Central memory CD4-positive, alpha-beta T cell (primary cell): ENCODE measurements at places on chromosomes 6 and 20.

DNA sequence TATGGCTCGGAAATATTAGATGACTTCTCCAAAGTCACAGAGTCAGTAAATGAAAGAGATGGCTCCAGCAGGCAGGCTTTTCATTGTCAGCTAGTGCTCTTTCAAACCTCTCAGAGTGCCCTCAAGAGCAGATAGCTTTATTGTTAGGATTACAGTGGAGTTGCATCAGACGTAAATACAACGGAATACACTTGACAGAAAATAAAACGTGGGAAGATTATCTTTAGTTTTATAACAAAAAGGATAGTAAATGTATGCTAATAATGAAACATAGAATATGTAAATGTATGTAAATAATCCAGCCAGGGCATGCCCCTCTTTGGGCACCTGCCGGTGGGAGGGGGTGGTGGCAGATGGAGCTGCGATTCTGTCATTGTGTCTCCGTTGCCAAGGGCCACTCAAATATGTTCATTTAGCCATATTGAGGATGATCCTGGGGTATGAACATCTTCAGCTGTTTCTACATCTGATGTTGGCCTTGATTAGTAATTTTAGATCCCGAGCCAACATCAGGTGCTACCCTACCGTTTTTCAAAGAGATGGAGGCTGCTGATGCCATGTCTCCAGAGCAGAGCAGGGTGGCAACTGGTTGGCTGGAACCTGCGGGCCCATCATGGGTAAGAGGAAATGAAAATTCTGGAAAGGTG is 358.3 kb upstream of the SULF2 start:
- no peak for DNase-seq

GRCh38 chr6:31882344-31882743 is 3.5 kb upstream of the SLC44A4 start:
- DNase-seq: no peak

- DNase-seq: no peak
Measured at GRCh38 chr6:127494240-127494767, 24.8 kb downstream of the MTCL3 start.

DNA sequence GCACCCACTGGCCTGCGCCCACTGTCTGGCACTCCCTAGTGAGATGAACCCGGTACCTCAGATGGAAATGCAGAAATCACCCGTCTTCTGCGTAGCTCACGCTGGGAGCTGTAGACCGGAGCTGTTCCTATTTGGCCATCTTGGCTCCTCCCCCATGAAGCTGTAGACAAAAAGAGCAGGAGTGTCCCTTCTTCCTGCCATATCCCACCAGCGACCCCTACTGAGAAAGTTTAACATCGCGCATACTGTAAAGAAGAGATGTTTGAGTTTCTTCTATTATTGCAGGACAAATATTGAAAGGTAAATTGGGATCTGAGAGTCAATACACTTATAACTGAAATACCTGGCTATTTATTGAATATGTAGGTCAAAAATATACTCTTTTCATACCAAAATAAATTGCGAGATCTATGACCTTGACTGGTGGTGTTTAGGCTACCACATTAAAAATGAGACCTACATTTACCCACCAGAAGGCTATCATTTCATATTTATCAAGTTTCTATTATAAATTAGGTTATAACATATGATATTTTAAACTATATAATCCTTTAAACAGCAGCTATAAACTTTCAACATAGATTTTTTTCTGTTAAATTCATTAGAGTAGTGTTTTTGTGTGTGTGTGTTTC is 586.3 kb downstream of the HTR1B start:
- no peak for DNase-seq

- no peak for DNase-seq
Measured at GRCh38 chr6:8329562-8329961, 105.8 kb downstream of the SLC35B3 start.

DNA sequence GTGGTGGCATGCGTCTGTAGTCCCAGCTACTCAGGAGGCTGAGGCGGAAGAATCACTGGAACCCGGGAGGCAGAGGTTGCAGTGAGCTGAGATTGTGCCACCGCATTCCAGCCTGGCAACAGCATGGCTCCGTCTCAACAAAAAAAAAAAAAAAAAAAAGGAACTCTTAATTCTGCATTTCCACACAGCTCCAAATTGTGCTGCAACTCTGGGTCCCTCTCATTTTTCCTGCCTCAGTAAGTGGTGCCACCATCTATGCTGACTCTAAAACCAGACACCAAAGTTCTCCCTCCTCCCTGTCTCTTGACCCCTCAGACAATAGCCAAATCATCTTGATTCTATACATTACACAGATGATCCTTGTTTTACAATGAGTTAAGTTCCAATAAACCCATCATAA is 133.9 kb downstream of the BTBD9 start:
- DNase-seq: no peak

DNA sequence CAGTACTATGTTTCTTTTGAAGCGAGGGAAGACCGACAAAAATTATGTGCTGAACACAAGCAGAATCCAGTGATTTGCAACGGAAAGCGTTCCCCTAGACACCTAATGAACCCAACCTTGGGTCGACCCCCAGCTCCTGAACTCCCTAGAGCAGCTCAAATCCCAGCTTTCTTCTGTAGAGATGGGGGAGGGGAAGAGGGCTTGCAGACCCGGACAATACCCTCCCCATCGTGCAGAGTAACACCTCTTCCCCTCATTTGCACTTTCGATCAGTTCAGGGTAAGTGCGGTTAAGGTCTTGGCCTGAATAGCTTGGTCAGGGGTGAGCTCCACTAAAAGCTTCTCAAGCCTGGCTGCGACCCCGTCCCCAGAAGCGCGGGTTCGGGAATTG is 404 bp downstream of the CEP162 start:
- no peak for DNase-seq

- DNase-seq: peak; percentile 3
Measured at GRCh38 chr6:52724406-52725121, 38.7 kb downstream of the GSTA2 start.

GRCh38 chr20:995170-995569 is 6.9 kb downstream of the RSPO4 start:
- DNase-seq: no peak

GRCh38 chr20:62922451-62922921 is 3.8 kb downstream of the DIDO1 start:
- peak; percentile 42 for DNase-seq

GRCh38 chr20:625360-625932 is 15.3 kb upstream of the TCF15 start:
- no peak for DNase-seq

DNA sequence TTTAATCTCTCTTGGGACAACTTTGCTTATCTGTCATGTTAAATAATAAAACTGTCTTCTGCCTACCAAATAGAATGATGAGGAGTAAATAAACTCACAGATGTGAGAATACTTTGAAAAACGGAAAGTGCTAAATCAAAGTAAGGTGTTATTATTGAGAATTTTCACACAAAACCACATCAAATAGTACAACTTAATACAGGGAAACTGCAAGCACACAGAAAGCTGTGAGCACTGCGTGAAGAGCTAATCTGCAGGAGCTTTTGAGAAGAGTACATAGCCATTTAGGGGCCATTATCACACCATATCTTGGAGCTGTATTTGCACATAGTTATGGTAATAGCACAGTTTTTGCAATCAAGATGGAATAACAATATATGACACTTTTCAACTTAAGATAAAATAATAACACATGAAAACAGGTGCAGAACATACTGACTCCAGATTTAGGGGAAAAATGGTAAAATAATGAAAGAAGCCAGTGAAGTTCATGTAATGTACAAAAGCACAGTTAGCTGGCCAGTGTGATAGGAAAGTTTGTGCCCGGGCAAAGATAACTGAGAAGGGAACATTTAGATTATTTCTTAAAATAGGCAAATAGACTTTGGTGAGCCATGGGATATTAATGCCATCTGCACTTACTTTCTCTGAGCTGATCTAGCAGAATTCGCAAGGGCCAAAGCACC is 398.5 kb upstream of the PLCB4 start:
- DNase-seq: no peak

DNA sequence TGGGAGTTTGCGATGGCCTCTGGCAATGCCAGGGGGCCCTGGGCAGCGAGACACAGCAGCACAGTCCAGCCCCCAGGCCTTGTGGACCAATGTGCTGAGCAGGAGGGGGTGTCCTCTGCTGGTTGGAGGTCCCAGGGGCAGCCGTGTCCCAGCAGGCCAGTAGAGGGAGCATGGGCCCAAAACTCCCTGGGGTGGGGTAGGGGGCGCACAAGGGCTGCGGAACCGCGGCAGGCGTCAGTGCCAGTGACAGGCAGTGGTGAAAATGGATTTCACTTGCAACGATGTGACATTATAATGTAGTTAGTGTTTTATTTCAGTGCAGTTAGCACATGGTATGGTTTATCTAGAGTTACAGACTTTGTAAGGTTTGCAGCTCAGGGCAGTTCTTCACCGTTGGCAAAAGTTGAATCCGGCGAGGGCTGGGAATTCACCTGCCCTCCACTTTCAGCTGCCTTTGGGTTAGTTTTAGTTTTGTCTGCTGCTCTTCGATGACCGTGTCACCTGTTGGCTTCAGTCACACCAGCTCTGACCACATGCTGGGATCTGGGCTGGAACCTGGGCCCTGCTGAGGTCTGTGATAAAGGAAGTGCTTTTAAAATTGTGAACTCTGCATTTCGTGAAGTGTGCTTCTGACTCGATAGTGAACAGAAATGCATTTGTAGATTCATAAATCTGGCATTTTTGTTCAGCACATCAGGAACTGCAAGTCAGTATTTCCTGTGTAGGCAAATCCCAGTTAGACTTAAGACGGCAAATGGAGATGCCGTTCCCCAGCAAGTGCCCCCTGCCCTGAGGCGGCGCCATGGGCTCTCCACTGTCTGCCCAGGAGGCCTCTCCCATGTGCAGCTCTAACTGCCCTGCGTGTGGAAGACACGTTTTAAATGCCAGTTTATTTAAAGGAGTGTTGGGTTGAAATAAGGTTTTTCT is 46.8 kb downstream of the PYGB start:
- peak; percentile 27 for DNase-seq

DNA sequence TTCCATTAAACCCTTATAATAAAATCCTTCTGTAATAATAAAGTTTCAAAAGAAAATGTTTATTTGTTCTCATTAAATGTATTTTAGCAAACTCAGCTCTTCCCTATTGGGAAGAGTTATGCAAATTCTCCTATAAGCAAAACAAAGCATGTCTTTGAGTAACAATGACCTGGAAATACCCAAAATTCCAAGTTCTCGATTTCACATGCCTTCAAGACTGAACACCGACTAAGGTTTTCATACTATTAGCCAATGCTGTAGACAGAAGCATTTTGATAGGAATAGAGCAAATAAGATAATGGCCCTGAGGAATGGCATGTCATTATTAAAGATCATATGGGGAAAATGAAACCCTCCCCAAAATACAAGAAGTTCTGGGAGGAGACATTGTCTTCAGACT is 3.8 kb downstream of the IL17A start:
- no peak for DNase-seq

GRCh38 chr20:56957737-56958553 is 308.5 kb downstream of the BMP7 start:
- DNase-seq: no peak

- peak; percentile 34 for DNase-seq
Measured at GRCh38 chr6:142935553-142936517, 9.1 kb downstream of the HIVEP2 start.

- DNase-seq: no peak
Measured at GRCh38 chr20:9689041-9689440, 149.8 kb downstream of the PAK5 start.

- no peak for DNase-seq
Measured at GRCh38 chr6:168514216-168514615, 73.2 kb downstream of the SMOC2 start.

- no peak for DNase-seq
Measured at GRCh38 chr6:13044390-13044789, 283.9 kb downstream of the TBC1D7 start.

- DNase-seq: no peak
Measured at GRCh38 chr6:90863043-90863442, 276.2 kb upstream of the MAP3K7 start.
